ENCODE measurements at places on chromosomes 6 and 20.
A peak's percentile ranks its signal among the peaks of the same experiment; 100 is the strongest.

DNA sequence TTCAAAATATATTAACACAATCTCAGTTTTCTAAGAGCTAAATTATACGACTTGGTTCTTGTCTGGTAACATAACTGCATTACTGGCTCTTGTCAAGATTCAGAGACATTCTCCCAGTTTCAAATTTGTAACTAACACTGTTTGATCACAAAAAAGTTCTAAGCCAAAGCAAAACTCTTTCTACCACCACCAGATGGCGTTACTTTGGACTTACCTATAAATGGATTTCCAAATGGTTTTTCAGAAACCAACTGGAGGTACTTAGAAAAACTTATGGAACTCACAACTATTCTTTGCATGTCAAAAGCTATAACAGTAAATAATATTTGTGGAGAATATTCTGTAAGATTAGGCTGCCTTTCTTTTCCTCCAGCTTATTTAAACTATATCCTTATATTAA, 34.2 kb upstream of the GFRAL start:
- DNase-seq = no peak

DNA sequence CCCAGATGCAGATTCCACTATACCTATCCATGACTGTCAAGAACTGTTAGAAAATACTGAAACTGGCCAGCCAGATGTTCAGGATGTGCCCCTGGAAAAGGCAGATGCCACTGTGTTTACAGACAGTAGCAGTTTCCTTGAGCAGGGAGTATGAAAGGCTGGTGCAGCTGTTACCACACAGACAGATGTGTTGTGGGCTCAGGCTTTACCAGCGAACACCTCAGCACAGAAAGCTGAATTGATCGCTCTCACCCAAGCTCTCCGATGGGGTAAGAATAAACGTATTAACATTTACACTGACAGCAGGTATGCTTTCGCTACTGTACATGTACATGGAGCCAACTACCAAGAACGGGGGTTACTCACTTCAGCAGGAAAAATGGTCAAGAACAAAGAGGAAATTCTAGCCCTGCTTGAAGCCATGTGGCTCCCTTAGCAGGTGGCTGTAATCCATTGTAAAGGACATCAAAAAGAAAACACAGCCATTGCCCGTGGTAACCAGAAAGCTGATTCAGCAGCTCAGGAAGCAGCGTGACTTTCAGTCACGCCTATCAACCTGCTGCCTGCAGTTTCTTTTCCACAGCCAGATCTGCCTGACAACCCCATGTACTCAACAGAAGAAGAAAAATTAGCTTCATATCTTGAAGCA, 459.7 kb upstream of the HTR1E start:
- no peak for DNase-seq

- DNase-seq = no peak
These were observed 149.8 kb downstream of the BTBD9 start for GRCh38 chr6:38489951-38490350.

DNA sequence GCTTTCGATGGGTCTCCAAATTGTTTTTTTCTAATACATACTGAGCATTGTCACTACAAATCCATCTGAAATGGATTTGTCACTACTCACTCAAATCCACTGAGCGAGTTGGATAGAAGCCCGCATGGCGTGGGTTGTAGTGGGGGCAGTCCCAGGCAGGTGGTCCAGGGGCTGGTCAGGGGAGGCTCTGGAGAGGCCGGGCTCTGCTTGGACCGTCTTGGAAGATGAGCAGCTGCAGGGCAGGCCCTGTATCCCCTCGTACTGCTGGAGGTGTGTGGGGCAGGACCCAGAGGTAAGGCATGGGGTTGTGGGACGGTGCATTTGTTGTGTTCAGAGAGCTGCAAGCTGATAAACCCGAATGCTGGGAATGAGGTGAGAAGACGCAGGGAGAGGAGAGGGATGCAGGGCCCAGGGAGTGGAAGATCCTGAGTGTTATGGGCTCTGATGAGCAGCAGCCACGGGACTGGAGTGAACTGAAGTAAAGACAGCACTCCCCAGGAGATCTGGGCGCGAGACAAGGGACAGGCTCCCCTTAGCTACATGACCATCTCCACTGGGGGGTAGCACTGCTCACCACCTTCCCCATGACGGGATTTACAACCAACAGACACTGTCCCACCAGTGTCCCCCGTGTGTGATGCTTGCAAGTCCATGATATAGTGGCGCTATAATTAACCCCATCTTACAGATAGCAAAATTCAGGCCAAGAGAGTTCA, 45.9 kb downstream of the PSMG4 start:
- no peak for DNase-seq

DNA sequence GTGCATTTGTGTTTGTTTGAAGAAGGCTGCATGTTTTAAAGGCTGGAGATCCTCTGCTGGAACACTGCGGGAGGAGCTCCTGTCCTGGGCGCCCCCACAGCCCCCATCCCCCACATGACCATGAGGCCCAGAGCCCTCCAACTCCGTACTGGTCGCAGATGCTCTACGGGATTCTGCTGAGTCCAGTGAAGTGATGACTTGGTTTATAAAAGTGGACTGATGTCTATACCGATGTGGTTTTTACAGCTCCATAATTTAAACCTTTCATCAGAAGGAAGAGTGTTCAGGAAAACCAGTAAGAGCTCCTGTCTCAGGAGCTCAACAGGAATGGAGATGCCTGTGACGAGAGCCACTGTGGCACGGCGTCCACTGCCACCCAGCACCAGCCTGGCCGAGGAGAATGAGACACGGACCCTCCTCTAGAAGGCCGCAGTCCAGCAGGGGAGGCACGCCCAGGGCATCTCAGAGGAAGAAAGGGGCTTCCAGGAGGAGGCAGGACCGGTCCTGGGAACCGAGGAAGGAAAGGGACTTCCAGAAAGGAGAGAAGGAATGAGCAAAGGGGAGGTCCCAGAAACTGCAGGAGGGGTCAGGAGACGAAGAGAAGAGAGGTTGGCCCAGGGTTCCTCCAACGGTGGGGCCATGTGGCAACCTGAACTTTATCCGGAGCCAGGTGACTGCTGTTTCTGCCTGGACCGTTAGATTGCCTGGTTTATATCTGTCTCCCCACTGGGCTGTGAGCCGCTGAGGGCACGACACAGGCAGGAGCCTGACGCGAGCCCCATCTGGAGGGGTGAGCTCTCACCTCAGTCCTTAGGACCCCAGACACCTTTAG, 26.9 kb downstream of the BFSP1 start:
- peak; percentile 24 for DNase-seq
